ENCODE measurements at places on chromosomes 13 and 19.

- no peak for DNase-seq
Measured at GRCh38 chr13:30020726-30021312, 170.4 kb upstream of the UBL3 start.

DNA sequence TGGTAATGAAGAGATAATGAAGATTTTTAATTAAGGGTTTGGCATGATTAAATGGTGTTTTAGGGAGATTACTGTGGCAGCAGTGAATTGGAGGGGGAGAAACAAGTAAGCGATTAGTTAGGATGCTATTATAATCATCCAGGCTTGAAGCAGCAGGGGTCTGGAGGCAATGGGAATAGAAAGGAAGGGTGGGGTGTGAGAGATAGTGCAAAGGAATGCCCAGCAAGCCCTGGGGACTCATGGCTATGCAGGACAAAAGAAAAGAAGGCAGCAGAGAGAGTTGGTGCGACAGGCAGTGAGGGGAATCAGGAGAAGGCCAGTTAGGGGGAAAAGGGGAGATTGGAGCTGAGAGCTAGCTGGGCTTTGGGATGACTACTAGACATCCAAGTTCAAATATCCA, 34.5 kb downstream of the SOX21 start:
- DNase-seq = no peak

GRCh38 chr13:23551213-23552008, 18.8 kb upstream of the TNFRSF19 start:
- no peak for DNase-seq

GRCh38 chr13:39269411-39269810, 231.2 kb downstream of the NHLRC3 start:
- no peak for DNase-seq

- DNase-seq = no peak
Measured at GRCh38 chr19:35118268-35119020, 2.8 kb downstream of the FXYD3 start.

GRCh38 chr13:102170305-102170704, 231.5 kb downstream of the FGF14 start:
- DNase-seq = no peak

DNA sequence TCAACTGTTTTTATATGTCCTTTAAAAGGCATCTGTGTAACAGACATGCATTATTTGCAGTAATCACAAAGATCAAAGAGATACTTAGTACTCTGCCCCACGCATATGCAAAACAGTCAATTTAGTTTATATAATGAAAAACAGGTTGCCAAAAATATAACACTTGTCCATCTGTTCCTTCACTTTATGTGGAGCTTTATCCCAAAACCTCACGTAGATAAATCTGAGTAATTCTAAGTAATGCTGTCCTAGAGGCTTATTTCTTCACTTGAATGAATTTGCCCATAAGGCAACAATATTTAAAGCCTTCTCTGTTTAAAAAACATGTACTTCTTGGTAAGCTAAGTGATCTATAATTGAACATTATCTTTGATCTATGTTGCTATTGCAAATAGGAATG, 20.3 kb upstream of the SLITRK6 start:
- DNase-seq = no peak

DNA sequence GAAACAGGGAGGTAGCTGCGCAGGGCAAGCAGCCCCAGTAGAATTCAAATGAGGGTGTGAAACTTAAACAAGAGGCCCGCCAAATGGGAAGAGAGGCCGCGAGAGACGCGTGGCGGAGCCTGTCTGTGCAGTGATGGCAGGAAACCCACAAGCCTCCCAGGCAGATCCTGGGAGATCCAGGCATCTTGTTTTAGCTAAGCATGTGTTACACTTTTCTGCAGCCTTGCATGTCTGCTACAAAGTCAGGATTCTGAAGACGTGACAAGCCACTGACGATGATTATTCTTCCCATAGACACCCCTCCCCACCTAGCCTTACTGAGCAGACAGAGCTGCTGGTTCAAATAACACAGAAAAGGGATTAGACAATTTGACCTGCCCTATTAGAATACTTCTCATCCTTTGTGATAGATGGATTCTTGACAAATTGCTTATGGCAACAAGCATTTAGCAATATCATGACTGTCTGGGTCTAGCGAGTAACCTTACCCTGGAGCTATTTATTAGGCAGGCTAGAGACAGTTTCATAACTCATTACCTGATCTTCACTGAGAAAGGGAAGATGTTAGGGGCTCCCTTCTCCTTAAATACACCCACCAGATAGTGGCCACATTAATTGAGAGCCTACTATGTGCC, 185.2 kb upstream of the IRS2 start:
- DNase-seq = no peak

Measured in progenitor cell of endocrine pancreas (in vitro differentiated cells).